Stimulated activated CD8-positive, alpha-beta memory T cell treated with anti-CD3 and anti-CD28 coated beads, Interleukin-15, amount 100 ng/mL, for 24 hours (primary cell): ENCODE measurements at places on chromosomes 7 and 10.

DNA sequence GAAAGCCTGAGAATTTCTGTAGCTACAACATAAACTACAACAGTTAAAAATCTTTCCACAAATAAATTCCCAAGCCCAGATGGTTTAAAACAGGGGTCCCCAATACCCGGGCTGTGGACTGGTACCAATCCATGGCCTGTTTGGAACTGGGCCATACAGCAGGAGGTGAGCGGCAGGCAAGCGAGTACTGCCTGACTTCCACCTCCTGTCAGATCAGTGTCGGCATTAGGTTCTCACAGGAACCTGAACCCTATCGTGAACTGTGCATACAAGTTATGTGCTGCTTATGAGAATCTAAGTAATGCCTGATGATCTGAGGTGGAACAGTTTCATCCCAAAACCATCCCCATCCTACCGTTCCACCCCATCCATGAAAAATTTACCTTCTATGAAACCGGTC is 160.7 kb upstream of the FEZF1 start:
- no peak for DNase-seq

DNA sequence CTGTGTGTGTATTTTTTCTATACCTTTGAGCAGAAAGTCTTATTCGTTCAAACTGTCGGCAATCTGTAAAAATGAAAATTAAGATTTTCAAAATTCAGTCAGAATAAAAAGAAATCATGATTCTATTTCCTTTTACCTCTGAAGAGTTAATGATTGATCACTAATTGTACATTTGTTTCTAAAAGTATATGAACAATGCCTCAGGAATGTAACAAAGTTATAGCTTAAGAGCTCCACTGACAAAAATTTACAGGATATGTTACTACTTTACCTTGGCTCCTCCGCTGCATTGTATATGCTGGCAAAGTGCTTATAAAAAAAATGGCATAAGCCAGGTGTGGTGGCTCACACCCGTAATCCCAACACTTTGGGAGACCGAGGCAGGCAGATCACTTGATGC is 225.7 kb downstream of the VTI1A start:
- DNase-seq: no peak

- DNase-seq: no peak
Observed at GRCh38 chr10:107894516-107894915, 730.0 kb upstream of the SORCS1 start.

DNA sequence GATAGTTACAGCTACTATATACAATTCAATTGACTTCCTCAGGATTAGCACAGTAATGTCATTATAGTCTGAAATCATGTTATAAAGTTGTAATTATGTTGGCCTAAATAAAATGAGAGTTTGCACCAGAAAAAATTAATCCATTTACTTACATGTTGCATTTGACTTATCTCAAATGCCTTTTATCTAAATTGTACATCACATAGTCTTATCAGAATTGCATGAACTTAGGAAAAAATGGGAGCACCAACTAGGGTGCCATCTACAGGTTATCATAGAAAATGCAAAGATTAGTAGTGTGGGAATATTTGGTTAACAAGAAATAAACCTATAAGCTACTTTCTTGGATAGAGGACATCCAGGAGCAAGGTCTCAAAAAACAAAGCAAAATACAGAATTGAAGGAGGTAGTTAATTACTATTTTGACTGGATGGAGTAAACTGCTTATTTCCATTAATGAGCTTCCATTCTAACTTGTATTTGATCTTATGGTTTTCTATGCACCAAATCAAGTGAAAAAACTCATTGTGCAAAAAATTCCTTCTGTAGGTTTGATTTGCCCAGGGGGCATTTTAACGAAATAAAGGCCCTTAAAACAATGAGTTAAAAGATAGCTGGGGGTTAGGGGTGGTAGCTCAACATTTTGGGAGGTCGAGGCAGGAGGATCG is 60.0 kb upstream of the ORC5 start:
- no peak for DNase-seq
